Mammary epithelial cell (primary cell): ENCODE measurements at places on chromosomes 1 and 21. TPM values are rescaled to one million over a fixed set of nuclear protein-coding genes. Genes with fewer than 3 reads are reported as not detected.

- no peak for DNase-seq
Measured at GRCh38 chr1:198472119-198472518, 68.4 kb downstream of the ATP6V1G3 start.

- no peak for DNase-seq
Measured at GRCh38 chr1:245177071-245177900, 22.5 kb downstream of the KIF26B start.

DNA sequence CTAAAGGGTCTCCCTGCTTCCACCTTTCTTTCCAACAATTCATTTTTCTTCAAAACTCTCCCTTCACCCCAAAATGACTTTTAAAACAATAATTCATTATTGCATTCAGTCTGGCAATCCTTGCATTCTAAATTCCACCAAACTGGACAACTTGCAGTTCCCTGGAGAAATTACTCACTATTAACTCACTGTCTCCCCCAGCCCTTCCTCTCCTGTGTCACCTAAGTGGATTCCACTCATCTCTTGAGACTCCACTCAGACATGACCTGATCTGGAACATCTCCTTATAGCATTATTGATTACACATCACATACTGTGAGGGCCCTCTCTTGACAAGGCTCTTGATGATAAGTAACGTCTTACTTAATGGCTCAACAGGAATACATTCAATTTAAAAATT, 257.1 kb downstream of the BRINP2 start:
- DNase-seq, result no peak

RPAP2 gene
- polyA plus RNA-seq, result 9.1 TPM

TMEM240 gene
- polyA plus RNA-seq, result 0.36 TPM
